ENCODE measurements at places on chromosomes 16 and 17.
A peak's percentile ranks its signal among the peaks of the same experiment; 100 is the strongest.

GRCh38 chr16:9921997-9922396 is 260.2 kb downstream of the GRIN2A start:
- DNase-seq = no peak

- DNase-seq = peak; percentile 99
Observed at GRCh38 chr17:41688641-41689496, at the start of gene EIF1. EIF1 (plus strand) TSS chr17:41688885; CDS start chr17:41689039, 154 bp downstream.

- DNase-seq = no peak
Observed at GRCh38 chr17:17696882-17697633, 15.8 kb downstream of the RAI1 start.

GRCh38 chr16:56013962-56014552 is 138.9 kb upstream of the CES5A start:
- DNase-seq = peak; percentile 5

DNA sequence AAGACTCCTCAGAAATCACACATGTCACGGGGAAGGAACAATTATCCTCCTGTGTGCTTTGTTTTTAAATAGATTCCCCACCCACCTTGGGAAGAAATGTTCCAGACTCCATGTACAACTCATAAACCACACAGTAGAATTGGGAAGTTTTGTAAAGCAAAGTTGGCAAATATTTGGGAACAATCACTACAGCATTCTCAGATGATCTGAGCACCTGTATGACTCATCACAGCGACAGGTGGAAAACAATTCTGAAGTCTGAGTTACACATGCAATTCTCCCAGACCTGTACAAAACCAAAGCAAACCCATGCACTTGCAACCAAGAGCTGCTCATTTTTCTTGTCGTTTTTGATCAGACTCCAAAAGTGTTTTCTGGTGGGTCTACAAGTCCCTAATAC is 14.4 kb upstream of the MYLK3 start:
- DNase-seq = no peak

DNA sequence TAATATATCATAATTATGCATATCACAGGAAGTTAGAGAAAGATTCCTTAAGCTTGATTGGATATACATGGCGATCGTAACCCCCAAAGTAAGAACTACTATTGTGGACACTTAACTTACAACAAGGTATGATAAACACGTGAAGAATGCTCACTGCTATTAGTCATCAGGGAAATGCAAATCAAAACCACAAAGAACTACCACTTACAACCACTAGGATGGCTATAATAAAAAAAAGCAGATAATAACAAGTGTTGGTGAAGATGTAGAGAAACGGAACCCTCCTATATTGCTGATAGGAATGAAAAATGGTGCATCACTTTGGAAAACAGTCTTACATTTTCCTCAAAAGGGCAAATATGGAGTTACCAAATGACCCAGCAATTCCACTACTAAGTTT is 265.9 kb downstream of the SLC39A11 start:
- no peak for DNase-seq

DNA sequence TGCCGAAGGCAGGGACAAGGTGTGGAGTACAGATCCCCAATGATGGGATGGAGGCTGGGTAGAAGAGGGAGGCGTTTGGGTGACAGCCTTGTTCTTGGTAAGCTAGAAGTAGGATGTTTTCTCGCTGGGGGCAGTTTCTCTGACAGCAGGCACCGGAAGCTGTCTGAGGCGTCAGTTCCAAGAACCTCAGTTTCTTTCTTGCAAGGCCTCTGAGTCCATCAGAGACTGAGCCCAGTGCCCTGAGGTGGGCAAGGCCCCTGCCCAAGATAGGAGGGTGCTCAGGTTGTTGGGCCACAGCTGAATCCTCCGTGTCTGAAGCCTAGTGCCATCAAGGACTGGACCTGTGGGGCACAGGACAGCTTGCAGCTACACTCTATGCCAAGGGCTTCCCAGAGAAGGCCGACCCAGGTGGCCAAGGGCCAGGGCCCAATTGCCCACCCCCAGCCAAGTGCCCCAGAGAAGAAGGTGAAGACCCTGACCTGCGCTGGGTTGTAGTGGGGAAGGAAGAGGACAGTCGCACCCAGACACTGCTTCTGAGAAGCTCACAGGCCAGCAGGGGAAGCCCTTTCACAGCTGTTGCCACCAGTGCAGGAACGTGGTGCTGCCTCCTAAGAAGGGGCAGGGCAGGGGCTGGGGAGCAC is 13.1 kb downstream of the CYB5D2 start:
- DNase-seq = no peak

DNA sequence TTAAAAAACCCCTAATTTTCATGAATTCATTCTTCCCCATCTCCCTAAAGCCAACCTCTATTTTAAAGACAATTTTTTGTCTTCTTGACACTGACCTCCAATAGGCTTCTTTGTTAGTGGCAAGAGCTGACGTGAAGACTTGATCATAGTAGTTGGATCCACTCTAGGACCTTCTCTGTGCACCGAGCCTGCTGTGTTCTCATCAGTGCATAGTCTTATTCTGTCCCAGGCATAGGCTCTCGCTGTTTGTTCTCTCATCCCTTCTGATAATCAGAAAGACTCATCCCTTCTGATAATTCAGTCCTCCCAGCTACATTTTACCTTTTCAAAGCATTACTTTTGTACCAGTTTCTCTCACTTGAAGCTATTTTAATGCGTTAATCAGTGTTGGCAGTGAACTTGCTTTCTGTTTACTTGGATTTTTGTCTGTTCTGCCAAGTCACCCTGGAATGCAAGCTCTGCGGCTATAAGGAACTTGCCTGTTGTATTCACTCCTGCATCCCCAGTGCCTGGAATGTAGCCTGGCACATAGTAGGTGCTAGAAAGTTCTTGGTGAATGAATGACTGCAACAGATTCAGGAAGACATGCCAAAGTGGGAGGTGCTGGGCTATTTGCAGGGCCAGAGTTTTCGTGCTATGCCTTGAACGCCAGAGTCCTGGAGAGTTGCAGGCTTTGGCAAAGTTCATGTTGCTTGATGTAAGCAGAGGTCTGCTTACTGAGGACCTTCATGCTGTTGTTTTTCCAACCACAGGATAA is 147.6 kb upstream of the MPHOSPH6 start:
- no peak for DNase-seq

GRCh38 chr17:79836972-79837887 is 2.0 kb downstream of the CBX4 start:
- peak; percentile 17 for DNase-seq

DNA sequence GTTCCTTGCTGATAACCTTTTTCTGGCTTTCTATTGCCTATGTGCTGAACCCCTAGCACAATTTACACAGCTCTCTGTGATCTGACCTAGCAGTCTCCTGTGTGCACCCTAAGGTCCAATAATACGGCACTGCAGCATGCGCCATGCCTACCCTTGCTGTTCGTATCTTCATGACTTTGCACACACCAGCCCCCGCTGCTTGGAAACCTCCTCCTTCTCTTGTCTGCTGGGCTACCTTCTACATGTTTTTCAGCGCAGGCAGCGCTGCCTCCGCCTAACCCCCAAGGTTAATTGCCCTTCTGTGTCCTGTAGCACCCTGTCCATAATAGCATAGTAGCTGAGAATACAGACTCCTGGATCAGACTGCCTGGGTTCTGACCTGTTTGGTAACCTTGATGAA is 1.4 kb downstream of the STARD3 start:
- DNase-seq = no peak

DNA sequence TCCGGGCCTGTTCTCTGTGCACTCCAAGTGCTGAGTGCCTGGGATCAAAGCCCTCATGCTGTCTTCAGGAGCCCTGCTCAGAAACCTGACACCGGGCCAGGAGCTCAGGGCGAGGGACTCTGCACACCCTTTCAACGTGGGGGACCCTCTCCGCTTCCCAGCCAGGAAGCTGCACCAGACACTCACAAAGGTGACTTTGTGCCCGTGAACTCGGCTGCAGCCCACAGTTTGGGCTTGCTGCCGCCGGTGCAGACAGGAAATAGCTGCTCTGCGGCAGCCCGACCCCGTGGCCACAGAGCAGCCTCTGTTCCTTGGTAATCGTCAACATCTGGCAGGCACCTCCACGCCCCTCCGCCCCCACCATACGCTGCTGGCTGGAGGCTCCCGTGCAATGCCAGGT is 93.4 kb upstream of the METRNL start:
- DNase-seq = peak; percentile 26
